ENCODE measurements at places on chromosomes 5 and 9.
A peak's percentile ranks its signal among the peaks of the same experiment; 100 is the strongest.

DNA sequence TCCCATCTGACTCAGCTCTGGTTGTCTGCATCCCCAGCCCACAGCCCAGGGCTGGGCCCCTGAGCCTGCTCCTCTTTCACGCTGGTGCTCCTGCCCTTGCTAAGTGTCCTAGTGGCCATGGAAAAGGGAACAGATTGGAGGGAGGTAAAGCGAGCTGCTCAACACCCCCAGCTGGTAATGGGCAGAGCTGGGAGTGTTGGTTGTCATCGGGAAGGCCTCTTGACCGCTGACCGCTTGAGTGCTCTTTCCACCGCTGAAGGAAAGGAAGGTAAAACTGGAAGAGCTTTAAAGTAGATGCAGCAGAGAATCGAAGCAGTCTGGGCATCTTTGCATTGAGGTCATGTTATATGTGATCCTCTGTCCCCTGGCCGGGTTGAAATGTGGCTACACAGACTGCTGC, 60.2 kb downstream of the CRB2 start:
- no peak overlapping the region for H3K27ac ChIP-seq
- H3K4me1 ChIP-seq, result no peaks in the 10 kb centered on the region
- no peak overlapping the region for H3K4me3 ChIP-seq
- H3K27me3 ChIP-seq, result no peaks in the 10 kb centered on the region
- DNase-seq, result no peak

DNA sequence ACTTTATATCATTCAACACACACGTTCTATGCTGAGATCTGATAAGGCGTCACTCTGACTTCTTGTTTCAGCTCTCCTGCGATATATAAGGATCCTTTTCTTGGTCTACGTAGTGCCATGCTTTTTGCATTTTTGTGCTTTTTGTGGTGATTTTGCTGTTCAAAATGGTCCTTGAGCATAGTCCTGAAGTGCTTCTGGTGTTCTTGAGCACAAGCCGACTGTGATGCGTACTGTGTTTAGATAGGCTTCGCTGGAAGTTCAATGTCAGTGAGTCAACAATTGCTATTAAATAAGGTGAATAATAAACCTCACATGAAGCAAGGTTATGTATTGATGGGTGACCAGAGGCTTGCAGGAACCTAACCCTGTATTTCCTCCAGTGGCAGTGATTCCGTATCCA, 46.8 kb downstream of the ACO1 start:
- no peak overlapping the region for H3K4me3 ChIP-seq
- H3K36me3 ChIP-seq, result peaks cover 5% of the 10 kb centered on the region
- no peaks in the 10 kb centered on the region for H3K4me1 ChIP-seq

GRCh38 chr9:128899566-128900322, 17.8 kb downstream of the LRRC8A start:
- peak overlapping the region; percentile 95 for H3K27ac ChIP-seq
- H3K27me3 ChIP-seq, result no peaks in the 10 kb centered on the region
- DNase-seq, result no peak
- H3K4me3 ChIP-seq, result peak overlapping the region; percentile 53
- H3K36me3 ChIP-seq, result peaks cover 16% of the 10 kb centered on the region

GRCh38 chr5:42595597-42595996, 161.0 kb upstream of the CCDC152 start:
- no peak for DNase-seq
- no peak overlapping the region for H3K4me3 ChIP-seq
- no peak overlapping the region for H3K27ac ChIP-seq
- peaks cover 9% of the 10 kb centered on the region for H3K4me1 ChIP-seq
- H3K36me3 ChIP-seq, result no peaks in the 10 kb centered on the region

GRCh38 chr5:173148354-173148753, 4.0 kb downstream of the BNIP1 start:
- H3K4me3 ChIP-seq, result no peak overlapping the region
- no peak overlapping the region for H3K27ac ChIP-seq
- H3K36me3 ChIP-seq, result peaks cover 19% of the 10 kb centered on the region
- H3K4me1 ChIP-seq, result peaks cover 3% of the 10 kb centered on the region

- H3K36me3 ChIP-seq, result no peaks in the 10 kb centered on the region
- H3K27ac ChIP-seq, result no peak overlapping the region
- H3K4me1 ChIP-seq, result peaks cover 3% of the 10 kb centered on the region
- H3K27me3 ChIP-seq, result peaks cover 5% of the 10 kb centered on the region
- no peak for DNase-seq
- no peak overlapping the region for H3K4me3 ChIP-seq
Observed at GRCh38 chr9:116935149-116935897, 248.2 kb downstream of the TRIM32 start.

GRCh38 chr5:100846772-100847171, 56.3 kb downstream of the ST8SIA4 start:
- no peak overlapping the region for H3K4me3 ChIP-seq
- H3K27ac ChIP-seq, result no peak overlapping the region
- peaks cover 14% of the 10 kb centered on the region for H3K36me3 ChIP-seq
- H3K4me1 ChIP-seq, result peaks cover 20% of the 10 kb centered on the region
- no peak for DNase-seq
- no peaks in the 10 kb centered on the region for H3K27me3 ChIP-seq

GRCh38 chr5:67233075-67233474, 36.5 kb upstream of the CD180 start:
- peaks cover 4% of the 10 kb centered on the region for H3K4me1 ChIP-seq
- H3K27me3 ChIP-seq, result peaks cover 9% of the 10 kb centered on the region
- no peak overlapping the region for H3K27ac ChIP-seq
- no peak overlapping the region for H3K4me3 ChIP-seq

DNA sequence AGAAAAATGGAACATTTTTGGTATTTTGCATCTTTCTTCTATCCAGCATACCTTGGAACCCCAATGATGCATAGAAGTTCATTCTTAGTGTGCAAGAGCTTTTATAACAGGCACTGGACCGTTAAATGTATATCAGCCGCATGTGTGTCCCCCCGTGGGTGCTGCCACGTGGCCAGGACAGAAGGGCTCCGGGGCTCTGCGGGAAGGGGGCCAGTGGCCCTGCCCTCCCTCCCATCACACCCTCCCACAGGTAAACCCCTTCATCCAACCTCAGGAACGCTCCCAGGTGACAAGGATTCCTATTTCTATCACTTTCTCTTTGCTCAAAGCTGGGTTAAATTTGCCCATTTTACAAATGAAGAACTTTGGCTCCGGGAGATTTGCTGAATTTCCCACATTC, 393.4 kb upstream of the IRX4 start:
- no peaks in the 10 kb centered on the region for H3K36me3 ChIP-seq
- DNase-seq, result no peak
- no peak overlapping the region for H3K4me3 ChIP-seq
- no peak overlapping the region for H3K27ac ChIP-seq
- peaks cover 3% of the 10 kb centered on the region for H3K27me3 ChIP-seq

- no peak for DNase-seq
- H3K27ac ChIP-seq, result no peak overlapping the region
- no peaks in the 10 kb centered on the region for H3K36me3 ChIP-seq
Observed at GRCh38 chr9:109652971-109653370, 127.0 kb upstream of the PALM2AKAP2 start.

- no peak for DNase-seq
- no peaks in the 10 kb centered on the region for H3K27me3 ChIP-seq
- peaks cover 4% of the 10 kb centered on the region for H3K4me1 ChIP-seq
- no peak overlapping the region for H3K4me3 ChIP-seq
- H3K36me3 ChIP-seq, result peaks cover 40% of the 10 kb centered on the region
Observed at GRCh38 chr5:620152-620551, 8.0 kb downstream of the CEP72 start.

DNA sequence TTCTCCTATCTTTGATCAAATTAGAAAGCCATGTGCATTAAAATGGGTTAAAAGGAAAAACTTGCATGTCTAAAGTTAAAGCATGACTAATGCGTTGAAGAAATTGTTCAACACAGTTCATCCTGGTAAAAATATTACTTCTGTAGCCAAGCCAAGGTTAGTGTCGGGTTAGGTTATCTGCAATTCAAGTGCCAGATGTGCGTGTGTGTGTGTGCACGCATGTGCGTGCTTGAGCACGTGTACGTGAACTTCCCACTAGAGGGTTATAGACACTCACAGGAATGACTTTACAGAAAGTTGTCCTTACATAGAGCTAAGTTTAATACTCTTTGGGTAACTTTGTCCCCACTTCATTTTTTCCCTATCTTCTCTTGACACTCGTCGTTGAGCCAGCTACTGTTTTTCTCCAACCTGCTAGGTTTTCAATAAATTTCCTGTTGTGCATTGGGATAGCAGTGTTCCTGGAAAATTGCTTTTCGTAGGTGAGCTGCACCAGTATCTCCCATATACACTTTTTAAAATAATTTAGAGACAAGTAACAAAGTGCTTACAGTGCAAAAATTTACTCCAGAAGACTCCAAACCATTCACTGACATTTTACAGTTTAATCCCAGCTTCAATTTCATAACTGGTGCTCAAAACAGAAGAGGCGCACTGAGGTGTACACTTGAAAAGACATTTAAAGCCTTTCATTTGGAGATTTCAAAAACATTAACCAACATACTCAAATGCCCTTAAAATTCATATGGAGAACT, 353.8 kb downstream of the NFIB start:
- no peaks in the 10 kb centered on the region for H3K36me3 ChIP-seq
- no peaks in the 10 kb centered on the region for H3K27me3 ChIP-seq
- DNase-seq, result no peak
- H3K4me1 ChIP-seq, result no peaks in the 10 kb centered on the region

- H3K4me3 ChIP-seq, result no peak overlapping the region
- no peak overlapping the region for H3K27ac ChIP-seq
- peaks cover 19% of the 10 kb centered on the region for H3K27me3 ChIP-seq
- H3K4me1 ChIP-seq, result no peaks in the 10 kb centered on the region
- no peaks in the 10 kb centered on the region for H3K36me3 ChIP-seq
- no peak for DNase-seq
Observed at GRCh38 chr5:142716963-142717362, 31.1 kb upstream of the FGF1 start.

- H3K27ac ChIP-seq, result no peak overlapping the region
- H3K4me1 ChIP-seq, result peaks cover 2% of the 10 kb centered on the region
- no peak for DNase-seq
- H3K4me3 ChIP-seq, result no peak overlapping the region
- H3K36me3 ChIP-seq, result peaks cover 3% of the 10 kb centered on the region
- no peaks in the 10 kb centered on the region for H3K27me3 ChIP-seq
Observed at GRCh38 chr5:142979636-142980035, 209.5 kb downstream of the ARHGAP26 start.

DNA sequence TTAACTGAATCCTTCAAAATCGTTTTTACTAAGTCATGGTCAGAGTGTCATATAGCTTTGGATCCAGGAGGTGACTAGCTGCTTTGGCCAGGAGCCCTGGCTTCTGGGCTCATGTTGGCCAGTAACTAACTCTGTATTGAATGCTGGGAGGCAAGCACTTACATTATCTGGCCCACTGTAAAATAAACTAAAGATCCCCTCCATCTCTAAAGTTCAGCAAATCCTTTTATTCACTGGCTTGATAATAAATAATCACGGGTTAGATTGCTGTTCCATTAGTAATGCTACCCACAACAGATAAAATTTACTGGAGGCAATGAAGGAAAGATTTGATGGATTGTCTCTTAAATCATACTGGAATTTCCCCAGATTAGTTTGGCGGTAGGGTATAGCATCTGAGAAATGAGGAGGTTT, 382.2 kb upstream of the TLE4 start:
- H3K36me3 ChIP-seq, result no peaks in the 10 kb centered on the region
- no peak overlapping the region for H3K4me3 ChIP-seq
- no peak overlapping the region for H3K27ac ChIP-seq
- H3K4me1 ChIP-seq, result no peaks in the 10 kb centered on the region
- H3K27me3 ChIP-seq, result peaks cover 4% of the 10 kb centered on the region

DNA sequence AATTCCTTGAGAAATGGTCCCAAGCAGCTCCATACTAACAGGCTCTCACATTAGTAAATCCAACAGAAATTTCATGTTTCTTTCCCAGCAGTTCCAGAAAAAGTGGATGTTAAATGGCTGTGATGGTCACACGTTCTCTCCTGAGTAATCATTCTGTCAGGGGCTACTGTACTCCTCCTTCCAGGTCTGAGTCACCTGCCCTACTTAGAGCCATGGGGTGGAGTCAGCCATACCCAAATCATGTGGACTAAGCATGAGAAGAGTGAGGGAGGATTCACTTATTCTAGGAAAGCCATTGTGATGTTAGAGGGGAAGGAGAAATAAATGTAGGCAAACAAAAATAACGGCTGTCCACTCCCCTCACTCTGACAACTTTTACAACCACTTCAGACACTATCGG, 547.2 kb downstream of the CSNK1G3 start:
- H3K36me3 ChIP-seq, result no peaks in the 10 kb centered on the region
- peak overlapping the region; percentile 84 for H3K27ac ChIP-seq
- DNase-seq, result no peak
- H3K4me3 ChIP-seq, result no peak overlapping the region

DNA sequence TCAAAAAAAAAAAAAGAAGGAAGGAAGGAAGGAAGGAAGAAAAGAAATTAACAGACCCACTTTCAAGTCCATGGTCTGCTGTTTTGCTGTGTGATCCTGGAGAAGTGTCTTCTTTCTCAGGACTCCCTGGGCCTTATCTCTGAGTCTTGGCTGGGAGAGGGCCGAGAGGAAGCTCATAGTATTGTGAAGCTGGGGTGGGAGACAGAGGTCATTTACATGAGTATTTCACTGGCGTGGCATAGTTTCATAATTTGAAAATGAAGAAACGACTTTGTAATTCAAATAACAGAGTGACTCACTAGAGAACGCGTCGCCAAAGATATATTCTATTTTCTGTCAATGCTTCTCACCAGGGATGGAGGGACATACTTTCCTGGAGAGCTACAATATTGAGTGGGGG, 2.4 kb upstream of the C9orf50 start:
- peaks cover 18% of the 10 kb centered on the region for H3K4me1 ChIP-seq
- no peak for DNase-seq
- H3K27ac ChIP-seq, result peak overlapping the region; percentile 91
- H3K36me3 ChIP-seq, result no peaks in the 10 kb centered on the region

DNA sequence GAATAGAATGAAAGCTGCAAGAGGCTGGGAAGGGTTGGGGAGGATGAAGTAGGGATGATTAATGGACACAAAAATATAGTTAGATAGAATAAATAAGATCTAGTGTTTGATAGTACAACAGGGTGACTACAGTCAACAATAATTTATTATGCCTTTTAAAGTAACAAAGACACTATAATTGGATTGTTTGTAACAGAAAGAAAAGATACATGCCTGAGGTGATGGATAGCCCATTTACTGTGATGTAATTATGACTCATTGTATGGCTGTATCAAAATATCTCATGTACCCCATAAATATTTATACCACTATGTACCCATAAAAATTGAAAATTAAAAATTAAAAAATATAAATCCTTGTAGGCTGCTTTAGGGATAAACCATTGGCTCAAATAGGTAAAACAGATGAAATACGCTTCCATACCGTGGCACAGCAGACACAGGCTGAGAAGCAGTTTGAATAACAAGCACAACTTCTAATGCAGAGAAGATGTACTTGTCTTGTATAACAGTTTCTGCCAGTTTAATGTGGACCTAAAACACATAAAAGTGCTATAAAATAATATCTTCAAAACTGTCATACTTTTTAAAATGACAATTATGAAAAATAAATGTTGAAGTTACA, 34.9 kb downstream of the APBA1 start:
- H3K27me3 ChIP-seq, result peaks cover 5% of the 10 kb centered on the region
- no peaks in the 10 kb centered on the region for H3K36me3 ChIP-seq
- H3K4me1 ChIP-seq, result no peaks in the 10 kb centered on the region
- no peak for DNase-seq
- H3K4me3 ChIP-seq, result no peak overlapping the region

- peaks cover 3% of the 10 kb centered on the region for H3K27me3 ChIP-seq
- no peak overlapping the region for H3K27ac ChIP-seq
- H3K4me3 ChIP-seq, result no peak overlapping the region
- no peaks in the 10 kb centered on the region for H3K36me3 ChIP-seq
- no peaks in the 10 kb centered on the region for H3K4me1 ChIP-seq
Observed at GRCh38 chr9:76018235-76018634, 127.8 kb downstream of the PCSK5 start.

All from memory B cell (primary cell).